ENCODE measurements at places on chromosomes 13 and 19.

DNA sequence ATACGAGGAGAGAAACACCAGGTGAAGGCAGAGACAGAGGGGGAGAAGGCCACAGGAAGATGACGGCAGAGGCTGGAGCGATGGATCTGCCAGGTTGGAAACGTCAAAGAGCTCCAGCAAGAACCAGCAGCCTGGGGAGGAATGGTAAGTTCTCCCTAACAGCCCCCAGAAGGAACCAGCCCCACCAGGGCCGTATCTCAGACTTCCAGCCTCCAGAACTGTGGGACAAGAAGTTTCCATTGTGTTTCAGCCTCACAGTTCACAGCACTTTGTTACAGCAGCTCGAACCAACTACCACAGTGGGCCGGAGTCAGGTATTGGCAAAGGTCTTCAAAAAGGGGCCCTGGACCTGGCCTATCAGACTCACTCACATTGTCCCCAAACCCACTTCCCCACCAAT is 89.2 kb upstream of the GPR183 start:
- DNase-seq: no peak

GRCh38 chr19:7603919-7604318 is 8.3 kb downstream of the CAMSAP3 start:
- DNase-seq: no peak

GRCh38 chr13:92573467-92574057 is 653.0 kb upstream of the GPC6 start:
- DNase-seq: no peak

DNA sequence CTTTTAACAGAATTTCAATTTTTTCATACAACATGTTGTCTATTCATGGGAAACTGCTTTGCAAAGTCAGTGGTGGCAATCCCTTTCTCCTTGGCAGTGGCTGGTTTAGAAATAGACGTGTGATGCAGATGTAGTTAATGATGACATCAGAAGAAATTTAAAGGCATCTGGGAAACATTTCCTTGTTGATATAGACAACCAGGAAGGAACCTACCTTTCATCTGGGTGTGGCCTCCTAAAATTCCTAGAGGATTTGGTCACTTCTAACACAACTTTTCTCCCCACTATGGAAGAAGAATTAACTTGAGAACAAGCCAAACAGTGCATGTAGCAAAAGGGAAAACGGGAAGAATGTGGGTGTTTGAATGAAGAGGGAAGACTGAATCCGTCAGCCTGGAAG is 102.8 kb downstream of the EFNB2 start:
- no peak for DNase-seq

- DNase-seq: no peak
Measured at GRCh38 chr13:45105895-45106294, 14.4 kb upstream of the GTF2F2 start.

GRCh38 chr13:30394751-30395191 is 27.5 kb upstream of the UBE2L5 start:
- DNase-seq: peak; percentile 36

GRCh38 chr13:91660076-91660415 is 261.6 kb downstream of the GPC5 start:
- no peak for DNase-seq

Data from suppressor macrophage treated with lipopolysaccharide for 1 hour (primary cell).